ENCODE measurements at places on chromosomes 2 and 18.

DNA sequence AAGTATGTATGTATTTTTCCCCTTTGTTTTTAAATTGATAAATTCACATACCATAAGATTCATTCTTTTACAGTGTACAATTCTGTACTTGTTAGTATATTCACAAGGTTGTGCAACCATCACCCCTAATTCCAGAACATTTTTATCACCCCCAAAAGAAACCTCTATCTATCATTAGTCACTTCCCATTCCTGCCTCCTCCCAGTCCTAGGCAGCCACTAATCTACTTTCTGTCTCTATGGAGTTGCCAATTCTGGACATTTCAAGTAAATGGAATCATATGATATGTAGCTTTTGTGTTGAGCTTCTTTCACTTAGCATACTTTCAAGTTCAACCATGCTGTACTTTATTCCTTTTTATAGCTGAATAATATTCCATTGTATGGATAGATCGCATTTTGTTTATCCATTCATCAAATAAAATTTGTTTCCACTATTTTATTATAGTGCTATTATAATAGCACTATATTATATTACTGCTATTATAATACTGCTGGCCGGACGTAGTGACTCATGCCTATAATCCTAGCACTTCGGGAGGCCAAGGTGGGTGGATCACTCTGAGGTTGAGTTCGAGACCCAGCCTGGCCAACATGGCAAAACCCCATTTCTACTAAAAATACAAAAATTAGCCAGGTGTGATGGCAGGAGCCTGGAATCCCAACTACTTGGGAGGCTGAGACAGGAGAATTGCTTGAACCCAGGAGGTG, 10.9 kb downstream of the STARD7 start:
- DNase-seq = no peak

GRCh38 chr2:160269365-160269764, 69.3 kb upstream of the ITGB6 start:
- DNase-seq = no peak

- no peak for DNase-seq
Observed at GRCh38 chr18:35822413-35822812, 150.1 kb upstream of the RMP24 start.

DNA sequence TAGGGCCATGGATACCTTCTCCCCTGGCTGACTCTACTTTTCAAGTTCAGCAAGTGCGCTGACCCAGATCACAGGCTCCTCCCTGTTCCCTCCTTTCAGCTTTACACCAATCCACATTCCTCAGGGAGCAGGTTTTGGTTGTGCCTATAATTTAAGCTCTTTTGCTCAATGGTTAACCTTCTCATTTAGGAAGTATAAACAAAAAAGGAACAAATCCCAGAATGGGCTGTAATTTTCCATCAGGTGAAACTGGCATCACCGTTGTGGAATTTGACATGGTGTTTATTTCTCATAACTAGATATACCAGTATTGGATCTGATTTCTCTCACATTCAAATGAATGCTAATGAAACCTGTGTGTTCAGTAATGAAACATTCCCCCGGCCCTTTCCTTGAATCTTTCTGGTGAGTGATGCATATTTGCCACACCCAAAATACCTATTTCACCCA, 13.6 kb downstream of the STRN start:
- no peak for DNase-seq

DNA sequence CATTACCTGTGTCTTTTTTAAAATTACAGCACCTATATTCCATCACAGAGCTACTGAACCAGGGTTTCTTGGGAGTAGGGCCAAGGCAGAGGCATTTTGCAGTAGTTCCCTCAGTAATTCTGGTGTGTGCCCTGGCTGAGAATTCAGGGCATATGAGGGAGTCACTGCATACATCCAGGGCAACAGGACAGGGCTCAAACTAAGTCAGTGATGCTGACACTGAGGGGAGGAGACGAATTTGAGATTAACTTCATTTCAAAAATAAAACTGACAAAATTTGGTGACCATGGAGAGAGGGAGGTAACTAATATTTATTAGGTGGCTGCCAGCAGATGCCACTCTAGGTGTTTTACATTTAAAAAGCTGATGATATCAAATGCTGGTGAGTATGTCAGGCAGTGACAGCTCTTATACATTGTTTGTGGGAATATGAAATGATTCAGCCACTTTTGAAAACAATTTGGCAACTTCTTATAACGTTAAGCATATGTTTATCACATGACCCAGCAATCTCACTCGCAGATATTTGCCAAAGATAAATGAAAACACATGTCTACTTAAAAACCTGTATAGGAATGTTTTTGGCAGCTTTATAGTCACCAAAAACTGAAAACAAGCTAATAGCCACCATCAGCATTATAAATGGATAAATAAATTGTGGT, 20.3 kb downstream of the STRADB start:
- no peak for DNase-seq

DNA sequence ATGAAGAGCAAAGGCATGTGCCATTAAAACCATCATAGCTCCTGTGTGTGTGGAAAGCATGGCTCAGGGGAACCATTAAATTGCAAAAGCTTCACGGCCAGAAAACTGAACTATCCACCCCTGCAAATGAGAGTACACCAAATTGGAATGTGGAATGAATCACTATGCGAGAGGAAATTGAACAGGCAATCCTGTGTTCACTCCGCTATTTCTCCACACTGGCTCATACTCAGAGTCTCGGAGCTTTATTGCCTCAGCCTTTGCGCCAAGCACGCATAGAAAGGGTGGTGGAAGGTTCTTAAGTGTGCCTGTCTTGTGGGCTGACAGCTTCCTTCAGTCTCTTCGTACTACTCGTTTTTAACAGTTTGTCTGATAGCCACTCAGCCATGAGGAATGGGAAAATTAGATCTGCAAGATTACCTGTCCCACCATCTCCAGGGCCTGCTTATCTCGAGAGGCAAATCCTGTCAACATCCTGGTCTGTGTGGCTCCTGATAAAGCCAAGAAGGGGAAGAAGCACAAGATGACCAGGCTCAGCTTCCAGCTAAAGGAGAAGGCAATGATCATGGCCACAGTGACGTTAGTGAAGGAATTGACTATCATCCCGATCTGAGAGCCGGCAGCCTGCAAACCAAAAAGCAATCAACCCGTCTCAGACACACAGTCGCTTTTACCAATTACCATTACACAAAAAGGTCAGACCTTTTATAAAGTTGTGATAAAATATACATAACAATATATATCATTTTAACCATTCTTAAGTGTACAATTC, 34.9 kb downstream of the G6PC2 start:
- no peak for DNase-seq

DNA sequence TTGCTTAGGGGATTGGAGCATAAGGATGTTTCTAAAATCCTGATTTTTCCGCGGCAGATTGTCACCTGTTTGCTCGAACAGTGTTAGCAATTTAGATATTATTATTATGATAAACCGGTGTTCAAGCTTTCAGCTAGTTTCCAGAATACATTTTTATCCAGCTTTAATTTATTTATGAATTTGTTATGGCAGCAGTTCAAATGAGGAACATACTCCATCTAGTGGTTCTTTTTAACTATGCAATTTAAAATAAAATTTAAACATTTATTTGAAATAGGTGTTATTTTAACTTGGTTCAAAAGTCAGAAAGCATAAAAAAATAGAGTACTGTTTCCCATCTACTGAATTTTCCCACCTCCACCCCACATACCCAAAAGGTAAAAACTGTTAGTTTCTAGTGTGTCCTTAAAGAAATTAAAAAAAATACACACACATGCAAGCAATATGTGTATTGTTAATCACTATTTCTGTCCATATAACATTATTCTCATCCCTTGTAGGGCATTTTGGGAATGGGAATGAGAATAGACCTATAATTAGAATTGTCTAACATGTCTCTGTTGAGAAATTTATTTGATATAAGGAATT, 23.2 kb downstream of the ACOXL start:
- DNase-seq = no peak

- DNase-seq = no peak
Observed at GRCh38 chr2:44930274-44931197, 11.0 kb upstream of the SIX3 start.

- no peak for DNase-seq
Observed at GRCh38 chr2:119753930-119754321, 5.8 kb upstream of the PTPN4 start.

GRCh38 chr2:62858231-62858832, 152.8 kb downstream of the EHBP1 start:
- no peak for DNase-seq

- DNase-seq = peak; percentile 5
Observed at GRCh38 chr2:36333350-36334012, 22.1 kb upstream of the CRIM1 start.

- DNase-seq = no peak
Observed at GRCh38 chr2:31083234-31083993, 54.8 kb downstream of the GALNT14 start.

- DNase-seq = no peak
Observed at GRCh38 chr2:190261851-190262250, 57.8 kb downstream of the HIBCH start.

DNA sequence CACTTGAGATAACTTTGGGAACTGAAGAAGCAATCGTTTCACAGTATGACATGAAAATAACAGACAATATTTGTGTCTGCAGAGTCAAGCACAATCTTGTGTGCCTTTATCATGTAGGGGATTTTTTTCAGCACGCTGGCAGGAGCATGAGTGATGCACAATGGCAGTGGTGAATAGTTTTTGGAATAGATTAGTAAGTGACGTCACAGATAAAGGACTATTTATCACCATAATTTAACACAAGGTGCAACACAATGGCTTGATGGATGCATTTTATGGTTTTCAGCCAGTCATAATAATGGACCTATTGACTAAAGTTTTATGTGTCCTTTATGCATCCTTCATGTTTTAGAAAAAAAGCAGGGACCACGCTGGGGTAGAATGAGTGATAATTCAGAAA, 559.8 kb upstream of the FANCL start:
- DNase-seq = no peak

DNA sequence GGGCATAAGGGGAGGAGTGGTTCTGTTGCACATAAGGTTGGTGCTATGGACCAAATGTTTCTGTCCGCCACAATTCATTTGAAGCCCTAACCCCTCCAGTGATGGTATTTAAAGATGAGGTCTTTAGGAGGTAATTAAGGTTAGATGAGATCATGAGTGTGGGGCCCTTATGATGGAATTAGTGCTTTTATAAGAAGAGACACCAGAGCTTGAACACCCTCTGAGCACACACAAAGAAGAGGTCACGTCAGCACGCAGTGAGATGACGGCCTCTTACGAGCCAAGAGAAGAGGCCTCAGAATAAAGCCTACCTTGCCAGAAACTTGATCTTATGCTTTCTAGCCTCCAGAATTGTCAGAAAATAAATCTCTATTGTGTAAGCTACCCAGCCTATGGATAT, 386.4 kb upstream of the CYRIA start:
- DNase-seq = no peak

DNA sequence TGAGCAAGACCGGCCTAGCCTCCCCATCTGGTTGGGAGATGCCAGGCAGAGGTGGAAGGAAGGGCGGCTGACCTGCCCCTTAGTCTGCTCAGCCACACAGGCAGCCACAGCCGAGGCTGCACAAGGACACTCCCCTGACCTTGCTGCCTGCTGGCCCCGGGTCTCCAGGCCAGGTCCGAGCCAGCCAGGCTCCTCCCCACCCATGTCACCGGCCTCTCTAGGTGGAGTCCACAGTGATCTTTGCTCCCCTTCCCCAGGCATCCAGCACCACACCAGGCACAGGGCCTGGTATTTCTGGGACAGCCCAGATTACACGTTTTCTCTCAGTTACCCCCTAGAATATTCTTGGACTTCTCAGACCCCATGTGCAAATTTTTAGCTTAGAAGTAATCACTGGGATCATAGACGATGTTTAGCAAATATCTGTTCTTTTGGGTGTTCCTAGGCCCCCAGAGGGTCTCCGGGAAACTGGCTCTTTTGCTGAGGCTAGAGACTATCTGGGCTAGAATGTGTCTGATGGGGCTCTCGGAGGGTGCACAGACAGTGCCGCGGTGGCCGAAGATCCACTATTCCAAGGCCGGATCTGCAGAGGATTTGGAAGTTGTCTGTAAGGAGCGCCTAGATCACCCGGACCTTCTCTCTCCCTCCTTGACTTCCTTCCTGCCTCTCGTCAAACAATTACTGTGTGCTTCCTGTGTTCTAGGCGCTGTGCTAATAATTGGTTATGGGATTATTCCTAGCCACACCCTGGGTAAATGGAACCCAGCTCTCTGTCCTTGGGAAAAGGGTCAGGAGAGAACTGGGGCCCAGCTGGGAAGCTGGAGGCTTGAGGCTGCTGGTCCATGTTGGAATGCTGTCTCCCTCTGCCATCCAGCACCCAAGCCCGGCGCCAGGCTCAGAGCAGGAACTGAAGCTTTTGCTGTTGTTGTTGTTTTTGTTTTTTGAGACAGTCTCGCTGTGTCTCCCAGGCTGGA, 46.9 kb downstream of the ODC1 start:
- DNase-seq = no peak

- DNase-seq = no peak
Observed at GRCh38 chr2:180676520-180677025, 303.8 kb upstream of the UBE2E3 start.

- DNase-seq = no peak
Observed at GRCh38 chr2:18262601-18263000, 297.9 kb downstream of the RDH14 start.

GRCh38 chr2:58594175-58594574, 353.1 kb upstream of the FANCL start:
- DNase-seq = no peak

DNA sequence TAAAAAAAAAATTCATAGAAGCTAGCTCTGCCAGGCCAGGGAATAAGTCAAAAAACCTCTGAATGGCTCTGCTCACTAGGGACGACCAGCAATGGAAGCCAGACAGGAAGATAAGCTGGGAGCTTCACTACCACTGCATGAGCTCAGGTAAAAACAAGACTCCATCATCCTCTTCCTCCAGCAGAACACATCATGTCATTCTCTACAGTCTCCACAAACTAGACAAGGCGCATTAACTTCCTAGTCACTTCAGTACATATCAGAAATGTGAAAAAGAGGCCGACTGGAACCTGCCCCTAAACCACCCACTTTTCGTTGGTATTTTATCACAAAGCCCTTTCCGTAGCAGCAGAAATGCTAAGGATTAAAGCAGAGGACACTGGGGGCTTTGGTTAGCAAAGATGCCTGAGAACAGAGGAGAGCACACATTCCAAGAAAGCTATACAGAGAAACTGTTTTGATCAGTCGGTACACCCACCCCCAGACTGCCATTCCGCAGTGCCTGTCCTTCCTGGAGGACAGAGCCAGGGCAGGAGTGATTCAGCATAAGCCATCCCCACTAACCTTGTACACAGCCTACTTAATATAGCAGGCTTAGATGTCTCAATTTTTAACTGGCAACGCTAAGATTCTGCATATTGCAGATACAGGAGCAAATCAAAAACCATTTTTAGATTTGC, 53.4 kb downstream of the AAK1 start:
- no peak for DNase-seq

DNA sequence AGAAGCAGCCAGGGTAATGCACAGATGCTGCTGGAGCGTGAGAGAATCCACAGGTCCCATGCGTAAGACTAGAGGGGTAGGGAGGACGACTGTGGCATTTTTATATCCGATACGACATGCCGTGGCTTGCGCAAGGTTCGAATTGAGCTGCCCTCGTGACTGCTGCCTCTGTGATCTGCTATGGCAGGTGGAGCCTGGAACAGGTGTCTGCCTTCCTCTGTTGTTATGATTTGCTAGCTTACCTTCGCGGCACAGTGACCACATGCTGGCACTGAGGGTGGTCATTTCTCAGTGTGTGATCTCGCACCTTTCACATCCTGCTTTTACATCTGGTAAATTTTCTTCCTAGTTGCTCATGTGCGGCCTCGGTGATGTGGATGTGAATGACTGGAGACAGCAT, 240.2 kb downstream of the ALPK2 start:
- no peak for DNase-seq

All from activated CD4-positive, alpha-beta T cell treated with anti-CD3 and anti-CD28 coated beads for 4 hours (primary cell).